Effector memory CD4-positive, alpha-beta T cell (primary cell): ENCODE measurements at places on chromosomes 4 and X.

GRCh38 chrX:54922547-54922946 lies 1.9 kb downstream of the TRO start:
- no peak for DNase-seq

DNA sequence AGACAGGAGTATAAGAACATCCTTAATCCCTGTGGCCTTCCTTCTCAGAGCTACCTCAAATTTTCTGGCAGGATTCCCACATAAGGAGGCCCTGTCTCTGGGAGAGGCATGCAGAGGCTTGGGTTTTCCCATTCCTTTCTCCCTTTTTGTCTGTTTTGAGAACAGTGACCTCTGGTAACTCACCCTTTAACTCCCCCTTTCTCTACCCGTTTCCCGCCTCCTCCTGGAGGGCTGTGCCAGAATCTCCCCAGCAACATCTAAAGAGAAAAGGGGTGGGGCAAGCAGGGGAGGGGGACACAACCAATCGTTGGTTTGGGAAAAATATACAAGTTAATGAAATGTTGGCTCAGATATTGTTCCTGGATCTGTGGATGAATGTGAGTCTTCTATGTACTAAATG lies 303.7 kb upstream of the IRS4 start:
- no peak for DNase-seq

- no peak for DNase-seq
Observed at GRCh38 chr4:104486716-104487504, 7.8 kb downstream of the CXXC4 start.

DNA sequence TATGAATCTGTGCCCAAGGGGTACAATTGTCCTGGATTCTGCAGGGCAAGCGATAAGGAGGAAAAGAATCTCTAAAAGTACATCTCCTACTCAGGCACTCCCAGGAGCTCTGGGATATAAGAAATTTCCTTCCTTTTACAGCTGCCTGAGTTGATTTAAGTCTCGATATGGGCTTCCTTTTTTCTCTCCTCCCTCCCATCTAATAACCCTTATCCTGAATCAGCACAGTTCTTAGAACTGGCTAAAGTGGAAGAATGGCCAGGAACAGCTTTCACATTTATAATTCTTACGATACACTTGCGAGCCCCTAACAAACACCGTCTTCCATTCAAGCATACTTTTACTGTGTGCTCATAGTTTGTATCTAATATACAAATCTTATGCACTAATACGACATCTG lies 21.2 kb downstream of the LRP2BP start:
- no peak for DNase-seq

DNA sequence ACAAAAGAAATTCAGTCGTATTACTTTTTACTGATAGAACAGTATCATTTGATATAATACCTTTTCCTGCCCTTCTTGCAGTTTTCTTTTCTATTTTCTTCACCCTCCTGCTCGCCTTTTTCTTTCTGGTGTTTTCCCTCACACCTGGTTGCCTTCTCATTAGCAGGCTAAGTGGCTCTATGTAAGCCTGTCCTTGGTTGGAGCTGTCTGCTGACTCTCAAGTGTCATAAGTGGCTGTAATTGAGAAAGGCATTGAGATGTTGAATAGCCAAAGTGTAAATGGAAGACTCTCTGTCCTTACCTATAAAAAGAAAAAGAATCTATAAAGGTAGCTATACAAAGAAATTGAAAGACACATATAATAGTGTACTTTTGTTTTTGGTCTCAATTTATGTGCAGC lies 180.7 kb downstream of the ADGRL3 start:
- DNase-seq: no peak

- no peak for DNase-seq
Observed at GRCh38 chrX:106619797-106620196, 8.0 kb downstream of the RADX start.

GRCh38 chr4:68062501-68062900 lies 67.2 kb downstream of the TMPRSS11F start:
- DNase-seq: no peak

- no peak for DNase-seq
Observed at GRCh38 chr4:54548098-54548620, 109.6 kb upstream of the KIT start.

DNA sequence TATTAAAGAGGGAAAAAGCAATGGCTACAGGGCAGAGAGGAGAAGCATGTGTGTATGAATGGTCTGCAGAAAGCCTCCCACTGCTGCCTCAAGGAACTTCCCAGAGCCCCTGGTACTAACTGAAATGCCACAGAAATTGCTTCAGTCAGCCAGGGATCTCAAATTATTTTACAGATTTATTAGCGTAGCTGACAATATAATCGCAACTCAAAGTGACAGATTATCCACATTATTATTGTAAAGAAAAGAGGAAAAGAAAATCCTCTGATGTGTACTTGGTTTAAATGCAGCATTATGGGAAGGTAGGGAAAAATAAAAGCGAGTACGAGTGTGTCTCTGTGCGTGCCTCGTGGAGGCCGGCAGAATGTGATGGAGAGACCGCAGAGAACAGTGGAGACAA lies 202.7 kb downstream of the DCLK2 start:
- no peak for DNase-seq

- DNase-seq: no peak
Observed at GRCh38 chr4:143019351-143019750, 165.4 kb upstream of the USP38 start.

GRCh38 chr4:177555007-177555574 lies 112.9 kb upstream of the AGA start:
- no peak for DNase-seq

DNA sequence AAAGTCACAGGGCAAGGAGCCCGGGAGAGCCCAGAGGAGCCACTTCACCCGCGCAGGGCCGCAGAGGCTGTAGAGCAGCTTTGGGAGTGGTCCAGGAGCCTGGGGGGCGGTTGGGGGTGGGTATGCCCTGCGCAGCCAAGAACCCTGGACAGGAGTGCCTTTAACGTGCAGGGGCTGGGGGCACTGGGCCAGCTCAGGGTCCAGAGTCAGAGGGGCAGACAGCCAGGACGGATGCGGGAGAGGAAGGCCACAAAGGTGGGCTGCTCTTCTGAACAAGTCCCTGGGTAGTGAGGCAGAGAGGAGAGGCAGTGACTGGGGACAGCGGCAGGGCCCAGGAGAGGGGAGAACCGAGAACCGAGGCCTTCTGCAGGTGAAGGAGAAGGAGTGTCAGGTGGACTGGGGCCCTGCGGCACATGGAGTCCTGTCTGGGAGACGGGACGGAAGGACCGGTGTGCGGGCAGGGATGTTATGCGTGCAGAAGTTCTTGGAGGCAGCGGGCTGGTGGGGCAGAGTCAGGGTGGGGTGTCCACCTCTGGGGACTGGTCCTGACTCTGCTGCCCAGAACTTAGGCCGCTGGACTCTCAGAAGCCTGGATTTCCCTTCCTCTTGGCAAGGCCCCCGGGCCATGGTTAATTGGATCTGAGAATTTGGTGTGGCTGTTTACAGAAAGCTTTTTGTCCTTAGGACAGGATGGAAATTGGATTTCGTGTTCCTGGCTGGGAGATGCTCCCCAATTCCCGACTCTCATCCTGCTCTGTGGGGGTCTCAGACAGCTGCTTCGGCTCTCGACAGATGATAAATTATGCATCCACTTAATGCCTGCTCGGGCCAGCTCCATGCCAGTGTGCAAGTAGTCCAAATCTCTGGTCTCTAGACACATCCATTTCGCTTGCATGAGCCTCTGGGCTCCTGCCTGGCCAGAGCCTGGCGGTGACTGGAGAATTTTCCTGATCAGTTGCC lies 31.9 kb downstream of the ADRA2C start:
- DNase-seq: no peak

DNA sequence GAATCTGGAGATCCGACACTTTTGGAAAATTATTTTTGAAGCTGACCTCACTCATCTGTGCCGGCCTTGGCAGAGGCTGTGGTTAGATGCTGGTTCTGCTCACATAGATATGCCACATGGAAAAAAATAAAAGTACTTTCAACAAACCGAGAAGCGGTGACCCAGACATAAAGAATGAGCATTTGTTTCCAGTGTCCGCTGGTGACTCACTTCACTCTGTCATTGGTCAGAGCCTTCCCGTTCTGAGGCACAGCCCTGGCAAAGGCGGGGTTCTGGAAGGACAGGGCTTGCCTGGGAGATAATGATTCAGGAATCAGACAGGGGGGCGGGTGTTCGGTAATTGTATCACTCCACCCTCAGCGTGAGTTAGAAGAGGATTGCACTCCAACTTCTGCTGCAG lies 172.4 kb upstream of the MXRA5 start:
- DNase-seq: no peak

- DNase-seq: no peak
Observed at GRCh38 chr4:187021436-187022205, 298.0 kb upstream of the FAT1 start.

DNA sequence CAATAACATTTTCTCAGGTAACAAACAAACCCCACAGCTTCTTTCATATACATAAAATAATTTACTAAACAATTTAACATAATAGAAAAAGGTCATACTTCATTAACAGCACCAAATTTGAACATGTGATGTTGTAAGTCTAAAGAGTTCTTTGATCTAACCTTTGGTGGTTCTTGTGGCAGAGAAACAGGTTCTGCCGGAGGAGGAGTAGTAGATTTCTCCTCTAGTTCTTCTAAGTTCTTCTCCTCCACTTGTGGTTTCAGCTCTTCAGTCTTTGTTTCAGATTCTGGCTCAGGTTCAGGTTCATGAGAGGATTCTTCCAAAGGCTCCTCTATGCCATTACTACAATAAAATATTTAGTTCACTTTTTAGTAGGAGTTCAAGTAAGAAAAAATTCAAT lies 18.3 kb downstream of the G3BP2 start:
- no peak for DNase-seq
